ENCODE measurements at places on chromosomes 16 and 17.

DNA sequence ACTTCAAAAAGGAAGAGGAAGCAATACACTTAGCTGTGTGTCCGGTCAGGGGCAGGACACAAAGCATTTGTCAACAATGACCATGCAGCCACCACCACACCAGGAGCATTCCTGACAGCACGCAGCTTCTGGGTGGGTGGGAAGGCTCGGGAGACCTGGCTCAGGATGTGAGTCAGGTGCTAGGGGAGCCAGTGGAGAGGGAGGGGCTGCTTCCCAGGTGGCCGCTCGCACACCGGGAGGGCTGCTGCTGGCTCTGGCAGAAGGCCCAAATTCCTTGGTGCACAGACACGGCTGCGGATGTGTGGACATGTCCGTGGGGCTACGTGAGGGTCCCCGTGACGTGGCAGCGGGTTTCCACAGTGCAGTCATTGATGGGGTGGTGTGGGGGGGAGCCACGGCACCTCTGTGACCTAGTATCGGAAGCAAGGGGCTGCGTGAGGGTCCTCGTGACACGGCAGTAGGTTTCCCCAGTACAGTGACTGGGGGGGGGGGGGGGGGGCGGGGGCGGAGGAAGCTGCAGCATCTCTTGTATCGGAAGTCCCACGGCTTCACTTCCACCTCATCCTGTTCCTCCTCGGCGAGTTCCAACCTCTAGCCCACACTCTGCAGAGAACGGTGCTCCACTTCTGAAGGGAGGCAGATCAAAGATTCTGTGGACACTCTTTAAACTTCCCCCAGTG, 112.8 kb downstream of the ZNF778 start:
- no peak for DNase-seq

DNA sequence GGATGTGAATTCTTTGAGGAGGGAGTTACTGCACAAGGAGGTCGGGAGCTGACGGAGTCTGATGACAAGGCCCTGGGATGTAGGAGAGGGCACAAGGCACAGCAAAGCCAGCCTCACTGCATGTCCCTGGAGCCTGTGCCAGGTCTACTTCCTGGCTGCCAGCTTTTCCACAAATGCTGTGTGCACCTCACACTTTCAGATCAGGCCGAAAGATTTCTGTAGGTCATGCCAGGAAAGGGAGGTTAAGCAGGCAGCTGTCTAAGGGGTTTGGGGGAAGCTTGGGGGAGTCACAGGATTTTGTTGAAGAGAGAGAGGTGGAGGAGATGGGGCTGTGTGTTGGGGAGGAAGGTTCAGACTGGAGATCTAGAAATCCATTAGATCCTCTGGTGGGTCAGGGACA, 792.5 kb downstream of the KCNJ18 start:
- DNase-seq, result no peak

- DNase-seq, result no peak
These were observed 6.0 kb downstream of the CDH3 start for GRCh38 chr16:68651136-68651535.

DNA sequence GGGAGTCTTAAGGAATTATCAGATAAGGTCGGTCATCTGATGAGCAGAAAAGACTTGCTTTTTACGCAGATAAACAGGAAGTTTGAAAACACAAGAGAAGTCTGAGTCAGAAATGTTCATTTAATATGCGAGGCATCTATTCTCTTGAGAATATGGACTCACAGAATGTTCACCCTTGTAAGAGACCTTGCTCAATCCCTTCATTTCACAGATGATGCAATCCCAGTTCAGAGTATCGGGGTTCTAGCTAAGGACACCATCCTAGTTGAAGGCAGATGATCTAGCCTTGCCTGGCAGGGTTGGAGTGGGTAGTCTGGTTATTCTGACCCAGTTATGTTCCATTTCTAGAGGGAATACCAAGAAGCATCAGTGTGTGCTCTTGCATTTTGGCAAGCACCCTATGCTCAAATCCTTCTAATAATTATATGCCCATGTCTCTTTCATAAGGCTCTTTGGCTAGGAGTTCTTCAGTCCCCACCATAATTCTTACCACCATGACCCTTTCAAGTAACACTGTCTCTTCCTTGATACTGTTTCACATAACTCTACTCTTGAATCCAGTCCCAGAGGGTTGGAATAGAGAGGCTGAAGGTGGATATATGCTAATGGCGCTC, 42.5 kb downstream of the YPEL2 start:
- DNase-seq, result no peak

DNA sequence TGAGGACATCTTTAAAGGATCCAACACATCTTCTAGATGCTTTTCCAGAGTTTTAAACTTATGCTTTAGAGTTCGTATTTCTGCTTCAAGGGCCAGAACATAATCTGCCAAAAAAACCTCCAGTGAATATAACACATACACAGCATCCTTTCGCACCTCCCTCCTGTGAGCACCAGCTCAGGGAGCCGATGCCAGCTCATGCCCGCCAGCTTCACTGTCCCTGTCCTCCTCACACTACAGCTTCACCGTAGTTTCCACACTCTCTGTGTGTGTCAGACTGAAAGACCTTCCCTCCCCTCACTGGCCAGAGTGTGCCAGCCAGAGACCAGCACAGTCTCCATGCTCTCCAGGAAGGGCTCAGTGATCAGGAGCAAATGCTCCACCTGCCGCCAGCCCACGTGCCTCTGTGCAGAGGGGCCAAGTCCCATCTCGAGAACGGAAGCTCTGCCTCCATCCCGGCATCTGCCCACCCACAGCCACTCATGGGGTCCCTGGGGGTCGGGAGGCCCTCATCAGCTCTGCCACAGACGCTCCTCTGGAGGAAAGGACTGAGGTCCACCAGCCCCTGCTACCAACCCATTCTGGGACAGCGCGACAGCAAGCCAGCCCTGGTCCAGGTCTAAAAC, 40.8 kb downstream of the CCDC57 start:
- DNase-seq, result no peak

GRCh38 chr17:19363460-19364035, 1.0 kb upstream of the B9D1 start:
- DNase-seq, result peak; percentile 26

- DNase-seq, result no peak
These were observed 586 bp downstream of the MEAK7 start for GRCh38 chr16:84503751-84504395.

DNA sequence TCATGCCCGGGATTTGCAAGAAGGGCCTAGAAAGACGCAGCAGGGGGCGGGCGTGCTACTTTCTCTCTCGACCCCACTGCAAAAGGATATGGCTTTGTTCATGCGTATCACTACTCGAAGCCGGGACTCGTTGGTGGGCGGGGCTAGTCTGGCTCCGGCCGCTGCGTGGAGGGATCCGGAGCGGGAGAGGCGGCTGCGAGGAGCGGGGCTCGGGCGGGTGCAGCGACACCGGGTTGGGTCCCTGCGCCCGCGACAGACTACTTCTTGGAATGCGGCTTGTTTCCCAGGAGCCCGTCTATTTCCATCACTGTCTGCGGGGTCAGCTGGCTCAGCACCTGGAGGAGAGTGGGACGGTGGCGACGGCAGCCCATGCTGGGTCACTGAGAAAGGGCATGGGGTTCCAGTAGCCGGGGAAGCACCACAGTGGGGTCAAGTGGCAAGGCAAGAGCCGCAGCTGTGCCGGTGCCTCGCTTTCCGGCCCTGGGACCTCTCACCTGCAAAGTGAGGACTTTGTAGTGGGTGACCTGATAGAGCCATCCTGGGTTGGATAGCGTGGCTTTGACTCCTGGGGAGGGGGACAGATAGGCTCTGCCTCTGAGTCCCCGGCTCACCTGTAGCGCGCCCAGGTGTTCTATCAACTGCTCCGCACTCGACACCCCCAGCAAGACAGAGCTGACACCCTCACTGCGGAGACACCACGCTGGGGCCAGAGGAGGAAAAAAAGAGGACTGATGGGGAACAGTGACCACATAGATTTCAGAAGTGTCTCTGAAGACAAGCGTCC, 6.6 kb downstream of the KCNAB3 start:
- DNase-seq, result peak; percentile 86

- DNase-seq, result no peak
These were observed 5.6 kb downstream of the USP22 start for GRCh38 chr17:21037117-21037803.

- DNase-seq, result no peak
These were observed 38.2 kb downstream of the KSR1 start for GRCh38 chr17:27494192-27495091.

DNA sequence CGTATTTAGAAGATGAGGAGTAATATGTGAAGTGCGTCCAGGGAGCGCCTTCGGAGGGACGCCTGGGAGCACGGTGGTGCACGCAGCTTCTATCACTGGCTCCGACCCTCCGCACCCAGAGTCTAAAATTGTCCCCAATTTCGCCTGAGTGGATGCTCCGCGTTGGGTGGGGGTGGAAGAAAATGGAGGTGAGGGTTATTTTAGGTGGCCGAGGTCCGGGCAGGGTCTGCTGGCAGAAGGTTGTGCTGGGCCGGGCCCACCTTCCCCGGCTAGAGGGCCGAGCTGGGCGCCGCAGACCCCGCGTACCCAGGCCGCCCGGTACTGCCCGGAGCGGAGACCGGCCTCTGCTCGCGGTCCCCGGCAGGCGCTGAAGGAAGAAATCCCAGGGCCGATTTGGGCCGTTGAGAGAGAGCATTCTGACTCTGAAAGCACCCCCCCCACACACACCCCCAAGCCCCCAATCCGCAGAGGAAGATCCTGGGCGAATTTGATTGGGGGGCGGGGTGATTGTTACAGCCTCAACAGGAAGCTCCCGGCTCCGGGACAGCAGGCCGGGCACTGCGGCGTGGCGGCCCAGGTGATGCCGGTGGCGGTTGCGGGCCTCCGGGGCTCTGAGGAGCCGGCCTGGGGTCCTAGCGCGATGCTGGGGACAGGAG, 3.0 kb downstream of the BAHCC1 start:
- no peak for DNase-seq

DNA sequence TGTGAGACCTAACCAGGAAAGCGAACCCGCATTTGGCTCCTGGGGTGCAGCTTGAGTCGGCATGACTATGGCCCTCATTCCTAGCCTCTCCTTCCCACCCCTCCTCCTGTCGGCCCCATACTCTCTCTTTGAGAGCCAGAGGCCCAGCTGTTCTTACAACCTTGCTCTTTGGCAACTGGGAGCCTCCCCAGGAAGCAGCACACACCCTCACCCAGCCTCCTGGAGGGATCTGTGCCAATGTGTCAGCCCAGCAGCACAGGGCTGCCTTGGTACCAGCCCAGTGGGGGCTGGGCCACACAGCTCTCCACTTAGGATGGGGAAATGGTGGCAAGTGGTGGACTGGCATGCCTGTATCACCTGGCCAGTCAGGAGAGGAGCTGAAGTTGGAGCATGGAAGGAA, 70.3 kb upstream of the LGALS9 start:
- no peak for DNase-seq

GRCh38 chr17:45171338-45172231, 9.9 kb downstream of the HEXIM2 start:
- DNase-seq, result no peak

DNA sequence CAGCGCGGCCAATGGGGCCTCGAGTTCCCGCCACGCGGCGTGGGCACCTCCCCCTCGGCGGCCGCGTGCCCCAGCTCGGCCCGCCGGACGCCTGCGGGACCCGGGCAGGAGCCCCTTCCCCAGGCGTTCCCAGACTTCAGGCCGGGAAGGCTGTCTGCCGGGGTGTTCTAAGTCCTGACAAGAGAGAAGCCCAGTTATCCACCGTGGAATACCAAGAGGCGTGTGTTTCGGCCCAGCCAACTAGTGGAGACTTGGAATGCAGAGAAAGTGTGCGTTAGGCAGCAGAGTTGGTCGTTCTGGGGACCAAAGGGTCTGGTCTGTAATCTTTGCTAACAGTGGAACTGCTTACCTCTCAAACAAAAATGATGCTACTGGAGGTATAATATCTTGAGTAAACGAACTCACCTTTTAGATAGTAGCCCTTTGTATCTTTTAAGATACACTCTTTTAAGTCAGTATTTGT, 251 bp upstream of the HSF5 start:
- DNase-seq, result no peak

GRCh38 chr16:28063591-28064061, at the start of gene GSG1L:
GSG1L (minus strand) TSS chr16:28063714; CDS start chr16:28063424, 290 bp downstream.
- peak; percentile 67 for DNase-seq

DNA sequence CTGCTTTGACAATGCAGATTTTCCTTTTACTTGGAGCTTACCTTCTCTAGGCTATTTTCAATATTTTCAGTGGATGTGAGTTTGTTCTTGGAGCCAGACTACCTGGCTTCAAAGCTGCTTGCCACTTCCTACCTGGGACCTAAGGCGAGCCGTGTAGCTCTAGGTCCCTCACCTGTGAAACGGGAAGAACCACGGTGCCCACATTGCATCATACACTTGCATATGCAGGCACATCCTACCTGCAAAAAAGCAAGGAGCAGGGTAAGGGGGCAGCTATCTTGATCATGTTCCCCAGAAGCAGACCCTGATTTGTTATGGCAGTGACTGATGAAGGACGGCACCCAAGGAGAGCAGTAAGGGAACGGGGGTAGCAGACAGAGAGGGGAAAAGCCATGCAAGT, 27.0 kb upstream of the MPRIP start:
- DNase-seq, result no peak

GRCh38 chr17:64412944-64413381, 22.3 kb upstream of the PECAM1 start:
- no peak for DNase-seq
